Upper lobe of right lung (tissue), 1 donor: ENCODE measurements at places on chromosomes 1 and 21.

GRCh38 chr1:209427277-209427676 lies 156.2 kb upstream of the CAMK1G start:
- DNase-seq, result no peak

DNA sequence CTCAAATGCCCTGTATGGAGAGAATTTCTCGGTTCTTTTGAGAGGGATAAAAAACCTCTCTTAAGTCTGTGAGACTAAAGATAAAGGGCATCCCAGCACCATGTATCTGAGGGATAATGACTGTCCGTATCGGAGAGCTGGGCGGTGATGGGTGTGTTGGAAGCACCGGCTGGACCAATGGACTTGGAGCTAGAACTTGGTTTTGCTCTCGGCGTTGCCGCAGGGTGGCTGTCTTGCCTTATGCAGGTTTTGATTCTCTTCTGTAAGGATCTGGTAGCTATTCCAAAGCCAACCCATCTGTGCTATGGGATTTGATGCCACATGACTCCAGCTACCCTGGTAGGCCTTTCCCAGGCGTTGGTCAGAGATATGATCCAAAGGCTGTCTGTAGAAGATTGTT lies 348.8 kb downstream of the KIF26B start:
- no peak for DNase-seq

- DNase-seq, result no peak
Observed at GRCh38 chr21:37263827-37264600, 3.1 kb downstream of the VPS26C start.

- DNase-seq, result peak; percentile 72
Observed at GRCh38 chr1:246492611-246493245, 14.4 kb downstream of the SMYD3 start.

- DNase-seq, result no peak
Observed at GRCh38 chr1:39729030-39729429, 9.7 kb upstream of the PPIE start.

- DNase-seq, result no peak
Observed at GRCh38 chr1:30323841-30324240, 399.5 kb downstream of the MATN1 start.

GRCh38 chr1:10852018-10852417 lies 55.6 kb upstream of the CASZ1 start:
- DNase-seq, result peak; percentile 36

GRCh38 chr1:34371829-34372532 lies 195.3 kb downstream of the C1orf94 start:
- DNase-seq, result no peak

DNA sequence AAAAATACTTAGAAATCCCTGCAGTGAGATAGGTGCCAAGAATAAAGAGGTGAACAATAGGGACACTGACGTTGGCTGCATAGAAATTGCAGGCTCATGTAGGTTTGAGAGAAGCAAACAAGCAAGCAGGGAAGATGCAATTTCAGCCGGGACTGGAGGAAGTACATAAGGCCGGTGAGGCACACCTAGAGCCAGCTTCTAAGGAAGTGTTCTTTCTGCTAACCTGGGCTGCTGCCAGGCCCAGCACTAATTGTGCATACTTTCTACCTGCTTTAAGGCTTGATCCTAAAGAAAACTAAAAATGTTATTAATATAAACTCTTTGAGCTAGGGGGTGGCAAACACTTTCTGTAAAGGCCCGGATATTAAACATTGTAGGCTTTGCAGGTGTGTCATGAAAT lies 71.0 kb downstream of the LMO4 start:
- DNase-seq, result no peak

GRCh38 chr1:97758541-97759057 lies 162.2 kb downstream of the DPYD start:
- no peak for DNase-seq

DNA sequence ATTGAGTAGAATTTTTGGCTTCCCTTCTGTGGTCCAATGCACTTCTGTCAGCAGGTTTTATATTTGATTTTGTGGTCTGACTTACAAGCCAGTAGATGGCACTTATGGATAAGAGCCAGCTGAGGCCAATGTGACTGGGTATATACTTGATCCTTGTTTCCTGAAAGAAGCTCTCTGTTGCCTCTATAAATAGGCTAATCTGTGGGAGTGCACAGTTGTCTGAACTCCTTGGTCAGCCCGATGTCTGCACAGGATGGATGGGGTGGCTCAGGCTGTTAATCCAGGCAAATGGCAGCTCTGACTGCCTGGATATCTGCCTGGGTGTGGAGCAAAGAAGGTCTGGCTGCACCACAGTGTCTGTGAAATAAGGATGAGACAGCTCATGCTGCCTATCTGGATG lies 1183.7 kb upstream of the PRMT6 start:
- no peak for DNase-seq

- DNase-seq, result no peak
Observed at GRCh38 chr1:56838759-56839158, 15.8 kb upstream of the C8A start.

DNA sequence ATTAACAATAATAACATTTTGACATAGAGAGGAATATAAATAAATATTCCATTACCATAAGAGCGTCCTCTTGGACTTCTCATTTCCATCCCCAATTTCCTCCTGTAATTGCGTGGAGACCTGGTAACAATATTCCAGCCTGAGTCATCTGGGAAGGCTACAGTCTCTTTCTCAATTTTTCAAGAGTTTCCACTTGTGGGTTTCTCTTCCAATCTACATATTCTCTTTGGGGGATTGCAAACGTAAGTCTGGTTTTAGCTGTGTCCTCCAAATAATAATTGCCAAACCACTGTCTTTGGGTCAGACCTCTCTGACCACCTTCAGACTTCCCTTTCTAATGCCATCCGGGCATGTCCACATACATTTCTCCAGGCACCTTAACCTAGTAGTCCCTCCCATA lies 124.5 kb upstream of the USP24 start:
- DNase-seq, result no peak

DNA sequence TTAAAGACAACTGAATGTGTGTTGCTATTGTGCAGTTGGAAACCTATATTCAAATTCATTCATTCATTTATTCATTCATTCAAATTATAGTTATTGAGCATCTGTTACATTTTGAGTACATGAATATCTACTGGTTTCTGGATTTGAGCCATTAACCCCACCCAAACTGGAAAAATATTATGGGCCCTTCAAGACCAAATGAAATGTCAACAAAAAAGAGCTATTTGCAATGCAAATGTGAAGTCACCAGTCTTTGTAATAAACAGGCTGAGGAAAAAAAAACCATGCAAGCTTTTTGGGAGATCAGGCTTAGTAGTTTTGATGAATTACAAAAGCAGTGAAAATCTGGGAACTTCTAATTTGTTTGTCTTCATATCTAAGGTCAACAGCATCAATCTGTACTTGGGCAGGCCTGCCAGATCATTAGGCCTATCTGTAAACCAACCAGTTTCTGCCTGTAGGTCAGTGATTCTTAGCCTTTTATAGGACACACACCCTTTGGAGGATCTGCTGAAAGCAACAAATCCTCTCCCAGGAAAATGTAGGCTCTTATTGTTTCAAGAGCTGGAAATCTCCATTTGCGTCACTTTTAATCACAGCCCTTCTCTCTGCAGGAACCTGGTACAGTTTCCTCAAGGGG lies 134.7 kb downstream of the FAM78B start:
- DNase-seq, result no peak

DNA sequence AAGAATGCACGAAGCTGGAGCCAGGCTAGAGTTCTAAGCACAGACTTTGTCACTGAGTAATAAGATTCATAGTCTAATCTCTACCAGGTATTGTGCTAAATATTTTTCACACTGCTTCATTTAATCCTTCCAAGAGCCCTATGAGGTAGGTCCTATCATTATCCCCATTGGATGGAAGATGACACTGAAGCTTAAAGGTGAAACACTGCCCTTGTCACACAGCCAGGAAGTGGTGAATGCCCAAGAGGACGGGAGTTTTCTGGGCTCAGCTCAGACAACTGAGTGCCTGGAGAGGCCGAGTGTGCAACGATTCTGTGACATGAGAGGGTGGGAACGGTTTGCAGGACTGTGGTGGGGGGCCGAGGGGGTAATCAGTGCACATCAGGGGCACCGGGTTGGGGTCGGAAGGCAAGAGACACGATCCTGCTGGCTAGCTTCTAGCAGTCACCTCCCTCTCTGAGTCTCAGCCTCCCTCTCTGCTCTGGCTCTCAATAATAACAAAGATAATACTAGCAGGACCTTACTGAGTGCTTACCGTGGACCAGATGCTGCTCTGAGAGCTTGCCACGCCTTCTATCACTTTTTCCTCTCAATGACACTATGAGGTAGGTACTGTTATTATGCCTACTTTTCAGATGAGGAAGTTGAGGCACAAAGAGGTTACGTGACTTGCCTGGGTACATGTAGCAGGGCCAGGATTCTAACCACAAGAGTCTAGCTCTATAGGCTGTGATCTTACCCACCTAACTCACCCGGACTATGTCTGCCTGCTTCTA lies 12.4 kb downstream of the KCNQ4 start:
- no peak for DNase-seq

DNA sequence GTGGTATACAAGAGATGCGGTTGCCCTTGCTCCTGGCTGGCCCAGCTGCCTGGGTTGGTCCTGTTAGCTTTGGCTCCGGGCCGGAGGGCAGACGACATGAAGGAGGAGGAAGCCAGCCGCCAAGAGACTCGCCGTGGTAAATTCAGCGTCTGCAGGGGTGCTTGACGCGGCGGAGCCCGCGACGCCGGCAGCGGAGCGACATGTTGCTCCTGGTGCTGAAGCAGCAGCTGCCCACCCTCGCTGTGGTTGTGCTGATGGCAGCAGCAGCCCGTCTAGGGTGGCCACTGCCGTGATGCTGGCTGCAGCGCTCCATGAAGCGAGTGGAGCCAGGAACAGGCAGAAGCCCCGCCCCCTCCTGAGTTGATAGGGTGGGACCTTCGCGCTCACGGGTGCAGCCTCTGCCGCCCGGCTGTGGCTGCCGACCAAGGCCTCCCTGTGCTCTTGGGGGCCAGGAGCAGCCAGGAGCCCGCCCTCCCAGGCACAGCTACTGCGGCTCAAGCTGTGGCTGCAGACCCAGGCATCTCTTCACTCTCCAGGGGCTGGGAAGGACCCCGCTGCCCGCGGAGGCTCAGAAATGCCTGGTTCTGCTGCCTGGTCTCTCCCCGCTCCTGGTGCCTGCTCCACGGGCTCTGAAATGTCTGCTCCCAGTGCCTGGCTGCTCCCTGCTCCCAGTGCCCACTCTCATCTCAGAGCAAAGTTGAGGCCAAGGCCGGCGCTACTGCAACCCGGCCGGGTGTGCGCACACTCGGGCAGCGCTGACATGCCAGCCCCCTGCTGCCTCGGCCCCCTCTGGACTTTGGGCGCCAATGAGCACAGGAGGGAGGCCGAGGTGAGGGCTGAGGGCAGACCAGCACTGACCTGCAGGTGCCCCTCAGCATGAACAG lies 4.4 kb upstream of the ZNF692 start:
- DNase-seq, result peak; percentile 92

- no peak for DNase-seq
Observed at GRCh38 chr1:116889380-116889779, 20.3 kb upstream of the PTGFRN start.

GRCh38 chr1:205505076-205505729 lies 734 bp downstream of the CDK18 start:
- no peak for DNase-seq

DNA sequence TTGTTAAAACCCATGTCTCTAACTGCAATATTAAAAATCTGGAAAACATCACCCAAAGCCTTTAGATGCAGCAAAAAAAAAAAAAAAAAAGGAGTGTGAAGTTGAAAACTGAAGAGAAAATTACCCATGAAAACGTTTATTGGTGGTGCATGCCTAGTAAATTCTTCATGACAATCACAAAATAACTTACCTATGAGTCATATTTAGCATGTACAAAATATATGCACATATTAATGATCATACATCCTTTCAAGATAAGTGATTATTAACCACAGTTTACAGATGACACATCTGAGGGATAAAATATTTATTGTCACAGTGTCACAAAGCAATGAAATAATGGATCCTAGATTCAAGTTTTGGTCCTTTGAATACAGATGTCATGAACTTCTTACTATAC lies 505.2 kb upstream of the NR5A2 start:
- DNase-seq, result no peak

DNA sequence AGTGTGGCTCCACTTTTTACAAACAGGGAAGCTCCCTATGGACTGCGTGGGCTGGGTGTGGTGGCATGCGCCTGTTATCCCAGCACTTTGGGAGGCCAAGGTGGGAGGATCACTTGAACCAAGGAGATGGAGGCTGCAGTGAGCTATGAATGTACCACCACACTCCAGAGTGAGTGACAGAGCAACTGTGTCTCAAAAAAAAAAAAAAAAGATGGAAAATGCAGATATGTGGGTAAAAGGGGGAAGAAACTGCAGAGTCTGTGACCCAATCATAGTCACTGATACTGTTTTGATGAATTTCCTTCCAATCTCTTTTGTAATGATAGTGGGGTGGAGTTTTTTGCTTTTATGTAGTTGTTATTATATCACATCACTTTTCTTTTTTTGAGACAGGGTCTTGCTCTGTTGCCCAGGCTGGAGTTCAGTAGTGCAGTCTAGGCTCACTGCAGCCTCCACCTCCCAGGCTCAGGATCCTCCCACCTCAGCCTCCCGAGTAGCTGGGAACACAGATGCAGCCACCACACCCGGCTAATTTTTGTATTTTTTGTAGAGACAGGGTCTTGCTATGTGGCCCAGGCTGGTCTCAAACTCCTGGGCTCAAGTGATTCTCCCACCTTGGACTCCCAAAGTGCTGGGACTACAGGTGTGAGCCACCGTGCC lies 8.7 kb upstream of the TRAPPC10 start:
- DNase-seq, result no peak
